ENCODE measurements at places on chromosomes 12 and 14.

- no peak for DNase-seq
Observed at GRCh38 chr14:53716578-53716977, 240.0 kb downstream of the BMP4 start.

DNA sequence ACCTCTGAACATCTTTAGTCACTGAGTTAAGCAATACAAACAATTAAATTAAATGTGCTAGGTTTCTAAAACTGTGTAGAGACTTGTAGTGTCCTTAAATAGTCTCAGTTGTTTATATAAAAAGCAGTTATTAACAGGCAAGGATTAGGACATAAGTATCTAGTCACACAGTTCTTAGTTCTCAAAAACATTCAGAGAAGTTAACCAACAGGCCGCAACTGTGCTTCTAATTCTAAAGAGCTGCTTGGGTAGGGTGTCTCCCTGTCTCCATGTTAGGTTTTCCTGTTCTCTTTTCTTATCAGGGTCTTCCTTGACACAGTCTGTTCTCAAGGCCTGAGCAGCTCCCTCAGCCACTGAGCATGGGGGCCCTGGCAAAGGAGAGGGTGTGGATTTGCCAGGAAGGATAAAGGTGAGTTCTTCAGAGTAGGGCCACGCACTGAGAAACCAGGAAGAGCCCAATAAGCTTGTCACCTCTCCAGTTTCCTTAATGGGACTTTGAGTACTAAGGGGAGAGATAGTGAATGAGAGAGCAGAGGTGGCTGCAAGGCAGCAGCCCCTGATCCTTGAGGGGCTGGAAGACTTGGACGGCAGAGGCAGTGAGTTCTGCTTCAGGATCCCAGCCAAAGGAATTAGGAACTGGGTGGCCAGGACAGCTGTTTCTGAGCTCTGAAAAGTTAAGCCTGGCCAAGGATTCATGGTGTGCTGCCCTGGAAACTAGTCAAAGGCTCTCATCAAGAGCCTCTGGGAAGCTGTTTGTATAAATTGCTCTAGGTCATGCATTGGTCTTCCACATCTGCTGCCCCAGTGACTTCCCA is 177.3 kb downstream of the MYRFL start:
- DNase-seq: peak; percentile 55

GRCh38 chr12:68432622-68433021 is 100.5 kb upstream of the MDM1 start:
- DNase-seq: no peak

- peak; percentile 70 for DNase-seq
Observed at GRCh38 chr12:6038160-6038559, 86.3 kb downstream of the VWF start.

- DNase-seq: no peak
Observed at GRCh38 chr14:60515511-60516289, 6.8 kb downstream of the SIX6 start.

- DNase-seq: no peak
Observed at GRCh38 chr14:37695866-37696265, 100.4 kb downstream of the TTC6 start.

- peak; percentile 47 for DNase-seq
Observed at GRCh38 chr12:27781680-27782079, 1.6 kb upstream of the MANSC4 start.

- DNase-seq: no peak
Observed at GRCh38 chr14:61351477-61351876, 30.1 kb downstream of the PRKCH start.

GRCh38 chr14:64723691-64724577 is 19.7 kb downstream of the PLEKHG3 start:
- DNase-seq: no peak

- DNase-seq: no peak
Observed at GRCh38 chr12:9180810-9181209, 27.4 kb downstream of the PZP start.

- peak; percentile 61 for DNase-seq
Observed at GRCh38 chr12:64633940-64634337, 23.6 kb downstream of the RASSF3 start.

DNA sequence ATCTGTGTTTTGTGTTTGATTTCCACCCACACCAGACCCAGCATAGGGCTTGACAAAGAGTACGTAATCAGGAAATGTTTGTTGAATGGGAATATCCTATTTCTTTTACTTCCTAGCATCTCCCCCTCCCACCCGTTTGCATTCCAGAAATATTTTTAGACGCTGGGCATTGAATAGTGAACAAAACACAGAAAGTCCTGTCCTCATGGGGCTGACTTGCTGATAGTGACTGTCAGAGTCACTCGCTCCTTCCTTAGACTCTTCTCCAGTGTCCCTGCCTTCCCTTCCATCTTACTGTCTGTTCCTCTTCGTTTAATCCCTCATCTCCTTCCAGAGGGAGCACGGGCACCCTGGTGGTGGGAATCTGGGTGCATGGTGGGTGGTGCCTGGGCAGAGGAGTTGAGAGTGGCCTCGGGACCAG is 53.6 kb downstream of the SLC25A47 start:
- peak; percentile 38 for DNase-seq

GRCh38 chr14:105398044-105398725 is at the start of gene TEX22:
TSS of gene TEX22 (plus strand) at chr14:105398538. CDS start at chr14:105399341, 803 bp downstream.
- DNase-seq: peak; percentile 70

DNA sequence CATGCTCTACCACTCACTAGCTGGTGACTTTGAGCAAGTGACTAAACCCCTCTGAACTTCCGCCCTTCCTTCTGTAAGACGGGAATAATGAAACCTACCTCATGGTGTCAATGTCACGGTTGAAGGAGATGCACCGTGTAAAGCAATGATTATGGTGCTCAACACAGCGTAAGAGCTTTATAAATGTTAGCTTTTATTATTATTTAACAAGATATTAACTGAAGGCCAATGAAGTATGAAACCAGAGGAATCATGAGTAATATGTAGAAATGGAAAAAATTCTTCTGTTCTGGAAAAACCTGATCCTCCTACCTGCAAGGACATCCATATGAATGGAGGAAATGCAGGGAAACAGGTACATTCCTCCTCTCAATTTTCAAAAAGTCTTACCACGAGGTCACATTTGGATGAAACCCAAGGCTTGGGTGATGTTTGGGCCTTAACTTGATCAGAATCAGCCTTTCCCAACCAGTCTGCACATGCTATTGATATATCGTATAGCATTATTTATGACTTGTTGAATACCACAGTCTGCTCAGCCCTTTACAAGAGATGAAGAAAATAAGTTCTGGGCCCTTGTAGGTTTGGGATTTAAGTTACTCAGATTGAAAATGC is 166.8 kb upstream of the TBX3 start:
- DNase-seq: no peak

- peak; percentile 91 for DNase-seq
Observed at GRCh38 chr12:111812881-111813741, 28.9 kb upstream of the MAPKAPK5 start.

DNA sequence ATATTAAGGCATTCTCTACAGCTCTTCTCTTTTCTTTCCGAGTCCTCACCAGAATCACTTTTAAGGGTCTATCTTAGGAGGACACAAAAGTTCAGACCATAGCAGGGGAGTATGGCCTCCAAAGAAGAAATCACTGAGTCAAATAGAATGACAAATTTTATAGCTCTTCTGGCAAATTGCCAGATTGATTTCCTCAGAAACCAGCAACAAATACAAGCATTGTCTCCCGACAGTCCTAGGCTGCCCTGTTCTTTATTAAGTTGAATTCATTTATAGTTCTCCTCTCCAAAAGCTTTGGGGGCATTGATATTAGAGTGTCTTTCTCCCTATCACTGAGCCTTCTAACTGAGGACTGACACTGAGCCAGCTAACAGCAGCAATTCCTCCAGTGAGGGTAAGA is 156.4 kb upstream of the FRMD6 start:
- no peak for DNase-seq

DNA sequence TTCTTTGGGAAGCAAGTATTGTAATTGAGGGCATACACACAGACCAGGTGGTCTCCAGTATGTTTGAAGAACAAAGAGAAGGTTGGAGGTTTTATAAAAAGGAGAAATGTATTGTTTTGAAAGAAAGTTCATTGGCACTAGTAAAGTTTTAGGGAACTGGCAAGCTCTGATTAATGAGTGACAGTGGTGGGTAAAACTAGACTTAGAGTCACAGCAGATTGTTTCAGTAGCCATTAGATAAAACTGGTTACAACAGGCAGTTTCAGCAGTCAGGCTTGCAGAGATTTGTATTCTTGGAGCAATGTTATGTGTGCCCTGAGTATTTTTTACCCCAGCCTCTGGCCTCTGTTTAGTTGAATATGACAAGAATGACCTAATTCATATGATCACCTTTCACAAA is 49.1 kb upstream of the ARID2 start:
- no peak for DNase-seq

DNA sequence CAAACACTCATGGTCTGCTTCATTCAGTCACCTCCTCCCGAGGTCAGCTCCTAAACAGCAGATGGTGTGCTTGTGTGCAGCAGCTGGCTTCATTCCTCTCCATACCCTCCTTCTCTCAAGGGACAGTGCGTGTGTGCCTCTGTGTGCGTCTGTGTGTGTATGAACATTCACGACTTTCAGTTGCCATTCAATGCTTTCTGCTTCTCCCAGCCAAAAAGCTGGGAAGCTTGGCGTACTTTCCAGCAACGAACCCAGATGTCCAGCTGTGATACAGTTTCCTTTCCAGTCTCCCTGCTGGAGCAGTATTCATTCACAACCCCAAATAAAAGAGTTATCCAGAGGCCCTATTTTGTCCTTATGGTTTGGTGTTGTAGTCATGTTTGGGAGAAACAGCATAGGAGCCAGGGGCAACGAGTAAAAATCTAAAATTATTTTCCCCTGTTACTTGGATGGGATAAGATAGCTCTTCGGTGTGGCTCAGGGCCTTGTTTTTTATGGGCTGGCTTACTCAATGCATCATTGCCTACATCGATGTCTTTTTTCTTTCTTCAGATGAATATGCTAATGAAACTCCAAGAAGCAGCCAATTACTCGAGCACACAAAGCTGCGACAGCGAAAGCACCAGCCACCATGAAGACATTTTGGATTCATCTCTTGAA is 379.3 kb downstream of the NAV3 start:
- DNase-seq: peak; percentile 68

- DNase-seq: no peak
Observed at GRCh38 chr14:75495882-75496281, 26.4 kb upstream of the BATF start.

DNA sequence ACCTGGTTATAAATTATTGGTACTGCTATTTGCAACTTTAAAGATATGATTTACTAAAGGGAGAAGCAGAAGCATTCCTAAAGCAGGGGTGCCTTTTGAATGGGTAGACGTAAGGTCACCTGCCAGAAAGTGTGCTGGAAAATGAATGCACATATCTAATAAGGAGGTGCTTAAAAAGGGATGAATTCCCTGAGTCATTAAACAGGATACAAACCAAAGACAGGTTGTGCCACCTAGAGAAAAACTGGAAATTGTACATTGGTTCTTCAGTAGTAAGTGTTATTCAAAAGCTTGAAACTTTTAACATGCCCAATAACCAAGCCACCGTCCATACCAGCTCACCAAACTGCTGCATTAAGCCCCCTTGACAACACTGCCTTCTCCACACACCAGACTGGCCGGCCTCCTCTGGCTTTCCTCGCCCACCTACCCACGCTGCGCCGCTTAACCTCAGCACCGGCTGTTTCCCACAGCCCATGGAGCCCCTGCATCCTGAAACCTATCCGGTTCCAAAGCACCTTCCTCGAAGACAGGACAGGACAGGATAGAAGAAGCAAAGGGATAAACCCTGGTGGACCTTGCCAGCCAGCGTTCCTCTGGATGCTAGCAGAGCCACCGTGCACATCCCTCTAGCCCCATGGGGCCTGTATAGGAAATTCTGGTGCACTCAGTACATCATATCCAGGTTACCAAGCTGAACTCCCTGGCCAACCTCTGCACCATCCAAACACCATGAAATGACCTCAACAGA is 201.5 kb upstream of the CAND1 start:
- DNase-seq: no peak

GRCh38 chr14:47739541-47739940 is 64.1 kb upstream of the MDGA2 start:
- no peak for DNase-seq

- peak; percentile 19 for DNase-seq
Observed at GRCh38 chr12:49893753-49894750, 9.6 kb downstream of the FAIM2 start.

- DNase-seq: no peak
Observed at GRCh38 chr14:61369454-61369810, 48.1 kb downstream of the PRKCH start.

DNA sequence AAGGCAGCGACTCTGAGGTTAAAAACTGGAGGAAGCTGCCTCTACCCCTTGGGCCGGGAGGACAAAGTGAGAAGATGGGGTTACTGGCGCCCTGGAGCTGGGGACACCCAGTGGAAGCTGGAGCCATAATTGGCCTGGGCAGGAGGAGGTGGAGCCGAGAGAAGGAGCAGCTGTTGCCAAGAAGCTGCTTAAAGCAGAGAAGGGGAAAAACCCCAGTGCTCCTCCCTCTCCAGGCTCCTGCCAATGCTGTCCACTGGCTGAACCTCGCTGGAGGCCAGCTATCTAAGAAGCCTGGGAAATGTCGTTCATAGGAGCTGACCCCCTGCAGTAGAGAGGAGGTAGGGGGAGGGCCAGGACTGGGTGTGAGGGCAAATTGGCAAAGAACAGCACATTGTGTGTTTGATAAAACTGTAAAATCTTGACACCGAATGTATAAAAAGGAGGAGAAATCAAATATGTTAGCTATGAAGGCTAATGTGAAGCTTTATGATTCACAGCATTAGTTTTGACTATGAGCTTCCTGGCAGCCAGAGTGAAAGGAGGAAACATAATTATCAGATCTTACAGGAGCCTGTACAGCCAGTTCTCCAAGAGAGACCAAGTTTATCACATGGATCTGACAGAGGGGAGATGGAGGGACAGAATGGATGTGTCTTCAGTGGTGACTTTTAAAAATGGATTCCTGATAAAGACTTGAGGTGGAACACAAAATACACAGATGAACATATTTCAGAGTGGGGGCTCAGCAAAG is 9.5 kb downstream of the HHIPL1 start:
- peak; percentile 91 for DNase-seq

GRCh38 chr14:66884149-66884548 is 305.1 kb upstream of the GARIN2 start:
- DNase-seq: no peak

DNA sequence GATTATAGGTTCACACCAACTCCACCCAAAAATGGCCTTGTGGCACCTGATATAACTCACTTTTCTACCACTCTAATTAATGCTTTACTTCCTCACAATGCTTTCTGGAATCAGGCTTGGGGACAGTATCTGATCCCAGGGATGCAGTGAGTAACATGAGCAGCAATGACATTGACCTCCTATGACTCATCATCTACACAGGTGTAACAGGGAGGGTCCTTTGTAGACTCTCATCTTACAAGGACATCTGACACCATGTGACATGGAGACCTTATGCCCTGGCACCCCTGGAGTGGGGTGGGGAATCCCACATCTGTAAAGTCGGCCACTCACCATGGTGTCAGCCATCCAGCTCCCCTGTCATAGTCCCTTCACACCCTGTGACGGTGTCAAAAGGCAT is 586.4 kb downstream of the MED13L start:
- no peak for DNase-seq

DNA sequence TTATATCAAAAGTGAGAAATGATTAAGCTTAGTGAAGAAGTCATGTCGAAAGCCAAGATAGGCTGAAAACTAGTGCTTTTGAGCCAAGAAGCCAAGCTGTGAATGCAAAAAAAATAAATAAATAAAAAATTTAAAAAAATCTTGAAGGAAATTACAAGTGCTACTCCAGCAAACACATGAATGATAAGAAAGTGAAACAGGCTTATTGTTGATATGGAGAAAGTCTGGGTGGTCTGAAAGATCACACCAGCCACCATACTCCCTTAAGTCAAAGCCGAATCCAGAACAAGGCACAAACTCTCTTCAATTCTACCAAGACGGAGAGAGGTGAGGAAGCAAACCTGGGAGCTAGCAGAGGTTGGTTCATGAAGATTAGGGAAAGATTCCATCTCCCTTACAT is 49.7 kb downstream of the MED13L start:
- no peak for DNase-seq
